CD4-positive, alpha-beta T cell treated with Interleukin-21 for 1 hour (primary cell): ENCODE measurements at places on chromosomes 1 and 21.

DNA sequence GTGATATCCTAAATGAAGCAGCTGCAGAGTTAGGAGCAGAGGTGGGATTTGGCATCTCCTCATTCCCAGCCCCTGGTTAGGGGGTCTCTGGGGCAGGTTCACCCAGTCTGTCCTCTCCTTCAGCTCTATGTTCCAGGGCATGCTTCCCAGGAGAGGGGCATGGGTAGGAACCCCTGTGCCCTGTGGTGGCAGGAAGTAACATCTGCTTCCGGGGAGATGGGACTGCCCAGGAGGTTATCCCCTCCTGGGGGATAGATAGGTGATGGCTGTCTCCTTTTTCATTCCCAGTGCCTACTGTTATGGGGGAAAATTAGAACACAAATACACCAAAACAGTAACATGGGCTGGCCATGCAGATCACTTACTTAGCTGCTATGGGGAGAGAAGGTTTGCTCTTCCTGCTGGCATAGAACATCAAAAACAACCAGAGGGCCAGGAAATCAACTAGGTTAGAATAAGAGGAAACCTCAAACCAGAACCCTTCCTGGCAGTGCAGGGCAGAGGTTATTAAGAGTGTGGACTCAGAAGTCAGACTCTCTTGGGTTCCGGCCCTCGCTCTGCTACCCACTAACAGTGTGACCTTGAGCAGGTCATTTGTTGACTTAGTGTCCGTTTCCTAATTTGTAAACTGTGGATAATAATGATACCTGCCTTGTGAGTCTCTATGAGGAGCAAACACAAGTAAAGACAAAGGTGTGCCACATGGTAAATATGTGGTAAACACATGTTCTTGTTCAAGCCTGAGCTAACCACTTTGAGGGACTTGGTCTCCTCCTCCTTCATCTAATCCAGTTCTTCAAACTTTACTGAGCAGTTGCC lies 157.8 kb upstream of the JUN start:
- DNase-seq: peak; percentile 74

GRCh38 chr1:9294910-9295636 lies 2.4 kb downstream of the SPSB1 start:
- DNase-seq: peak; percentile 39

DNA sequence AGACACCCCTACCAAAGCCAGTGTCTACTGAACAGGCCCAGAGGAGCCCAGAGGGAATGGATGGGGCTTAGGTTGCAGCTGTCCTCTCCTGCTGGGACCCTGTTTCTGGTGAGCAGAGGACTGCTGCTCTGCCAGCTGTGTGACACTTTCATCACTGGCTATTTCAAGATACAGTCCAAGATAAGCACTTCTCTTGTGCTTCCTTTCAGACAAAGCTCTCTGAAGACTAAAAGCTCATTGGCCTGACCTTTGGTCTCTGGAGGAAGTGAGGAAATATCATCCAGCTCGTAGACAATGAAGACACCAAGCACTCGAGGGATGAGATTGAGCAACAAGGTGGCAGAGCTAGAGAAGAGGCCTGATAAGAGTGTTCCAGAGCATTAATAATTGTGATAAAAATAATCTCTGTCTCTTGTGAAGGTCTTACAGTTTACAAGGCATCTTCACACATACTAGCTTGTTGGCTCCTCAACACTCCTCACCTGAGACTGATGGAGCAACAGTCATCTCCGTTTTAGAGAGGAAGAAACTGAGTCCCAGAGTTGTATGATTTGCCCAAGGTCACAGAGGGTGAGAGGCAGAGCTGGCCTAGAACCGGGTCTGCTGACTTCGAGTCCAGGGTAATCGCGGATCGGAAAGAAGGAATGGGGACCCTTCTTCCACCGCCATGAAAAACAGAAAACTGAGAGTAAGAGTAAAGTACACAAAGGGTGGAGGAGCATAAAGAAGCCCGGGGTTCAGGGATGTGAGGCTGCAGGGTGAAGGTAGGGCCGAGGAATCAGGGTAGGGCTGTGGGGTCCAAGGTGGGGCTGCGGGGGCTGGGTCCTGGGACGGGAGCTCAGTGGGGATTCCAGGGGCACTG lies 666 bp downstream of the PAFAH2 start:
- DNase-seq: peak; percentile 32

DNA sequence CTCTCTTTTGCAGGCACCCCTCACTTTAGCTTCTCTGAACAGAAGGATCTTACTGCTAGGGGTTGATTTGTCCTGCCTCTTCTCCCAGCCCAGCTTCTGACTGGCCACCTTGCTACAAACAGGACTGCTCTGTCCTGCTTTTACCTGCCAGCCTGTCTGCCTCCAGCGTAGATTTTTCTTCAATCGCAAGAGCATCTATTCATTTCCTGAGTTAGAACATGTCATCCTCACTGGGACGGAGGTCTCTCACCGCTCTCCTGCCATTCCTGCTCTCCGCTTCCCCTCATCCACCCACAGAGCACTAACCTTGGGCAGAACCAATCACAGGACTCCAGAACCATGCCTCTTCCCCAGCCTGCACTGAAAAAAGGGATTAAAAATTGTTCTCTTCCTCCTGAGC lies 3.5 kb upstream of the ATP1B1 start:
- no peak for DNase-seq

DNA sequence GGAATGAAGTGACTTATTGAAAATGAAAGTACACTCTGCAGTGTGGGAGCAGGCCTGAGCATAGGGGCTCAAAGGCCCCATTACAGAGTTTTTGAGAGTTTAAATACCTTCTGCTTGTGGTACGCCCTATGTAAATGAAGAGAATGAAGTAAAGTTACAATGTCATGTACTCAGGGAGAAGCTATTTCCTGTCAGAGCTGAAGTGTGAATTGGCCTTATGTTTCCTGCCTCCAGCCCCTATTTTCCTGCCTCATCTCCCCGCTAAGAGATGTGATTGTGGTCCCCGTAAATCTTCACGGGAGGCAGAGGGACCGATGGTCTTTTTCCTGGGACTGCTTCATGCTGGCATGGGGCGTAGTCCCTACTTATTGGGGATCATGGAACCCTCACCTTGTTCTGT lies 2.5 kb upstream of the ZNF683 start:
- peak; percentile 21 for DNase-seq

DNA sequence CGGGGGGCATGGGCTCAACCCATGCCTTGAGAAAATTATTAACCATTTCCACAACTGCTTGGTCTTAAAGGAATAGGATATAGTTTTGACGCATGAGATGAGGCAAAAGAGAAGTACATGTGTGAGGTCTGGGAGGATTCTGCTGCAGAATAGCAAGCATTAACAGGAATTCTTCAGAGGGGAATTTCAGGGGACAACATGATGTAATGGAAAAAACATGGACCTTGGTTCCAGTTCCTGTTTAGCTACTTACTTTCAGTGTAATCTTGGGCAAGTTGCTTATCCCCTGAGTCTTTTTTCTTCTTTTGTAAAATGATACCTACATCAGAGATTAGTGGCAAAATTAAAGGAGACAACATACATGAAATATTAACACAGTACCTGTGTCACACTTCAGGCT lies 85.6 kb downstream of the PRRX1 start:
- no peak for DNase-seq

DNA sequence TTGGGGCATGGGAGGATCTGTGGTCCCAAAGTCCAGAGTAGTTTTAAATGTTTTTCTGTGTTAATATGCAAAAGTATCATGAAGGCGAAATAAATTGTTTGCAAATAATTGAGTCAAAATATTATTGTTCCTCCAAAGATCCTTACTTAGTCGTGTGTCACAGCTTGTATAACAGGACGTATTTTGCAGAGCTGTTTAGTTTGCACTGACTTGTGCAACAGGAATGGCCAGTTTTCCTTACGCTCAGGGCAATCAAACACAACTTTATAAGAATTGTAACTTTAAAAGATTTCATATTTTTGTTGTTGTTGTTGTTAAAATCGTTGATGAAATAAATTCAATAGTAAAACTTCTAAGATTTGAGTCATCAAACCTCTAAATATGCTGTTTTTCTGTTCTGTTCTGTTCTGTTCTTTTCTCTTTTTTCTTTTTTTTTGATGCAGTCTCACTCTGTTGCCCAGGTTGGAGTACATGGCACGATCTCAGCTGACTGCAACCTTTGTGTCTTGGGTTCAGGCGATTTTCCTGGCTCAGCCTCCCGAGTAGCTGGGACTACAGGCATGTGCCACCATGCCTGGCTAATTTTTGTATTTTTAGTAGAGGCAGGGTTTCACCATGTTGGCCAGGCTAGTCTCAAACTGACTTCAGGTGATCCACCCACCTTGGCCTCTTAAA lies 60.6 kb downstream of the UCK2 start:
- no peak for DNase-seq
